ENCODE measurements at places on chromosomes 13 and 19.
A peak's percentile ranks its signal among the peaks of the same experiment; 100 is the strongest.

DNA sequence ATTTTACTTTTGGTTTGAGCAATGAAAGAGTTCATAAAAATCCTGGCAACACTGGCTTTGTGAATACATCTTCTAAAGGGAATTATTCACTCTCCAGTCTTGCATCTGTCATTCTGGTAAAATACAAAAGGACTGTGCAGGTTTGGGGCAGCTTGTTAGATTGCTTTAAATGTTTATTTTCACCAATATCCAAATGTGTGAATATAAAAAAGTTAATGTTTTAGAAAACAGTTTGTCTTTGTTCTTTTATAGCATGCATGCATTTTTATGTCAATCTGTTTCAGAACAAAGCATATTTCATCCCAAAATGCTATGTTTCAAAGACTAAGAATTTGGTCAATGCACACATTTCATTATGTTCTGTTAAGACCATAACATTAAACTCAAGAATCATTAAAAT lies 1145.4 kb downstream of the OLFM4 start:
- DNase-seq: no peak

- DNase-seq: no peak
Measured at GRCh38 chr13:112760931-112761330, 71.1 kb downstream of the ATP11A start.

GRCh38 chr19:33300009-33300893 lies 2.1 kb downstream of the CEBPA start:
- DNase-seq: no peak

- no peak for DNase-seq
Measured at GRCh38 chr19:38386300-38386970, 1.4 kb downstream of the GGN start.

GRCh38 chr19:1363599-1363998 lies 20.1 kb upstream of the NDUFS7 start:
- no peak for DNase-seq

GRCh38 chr19:17348700-17349099 lies 11.3 kb downstream of the GTPBP3 start:
- no peak for DNase-seq

DNA sequence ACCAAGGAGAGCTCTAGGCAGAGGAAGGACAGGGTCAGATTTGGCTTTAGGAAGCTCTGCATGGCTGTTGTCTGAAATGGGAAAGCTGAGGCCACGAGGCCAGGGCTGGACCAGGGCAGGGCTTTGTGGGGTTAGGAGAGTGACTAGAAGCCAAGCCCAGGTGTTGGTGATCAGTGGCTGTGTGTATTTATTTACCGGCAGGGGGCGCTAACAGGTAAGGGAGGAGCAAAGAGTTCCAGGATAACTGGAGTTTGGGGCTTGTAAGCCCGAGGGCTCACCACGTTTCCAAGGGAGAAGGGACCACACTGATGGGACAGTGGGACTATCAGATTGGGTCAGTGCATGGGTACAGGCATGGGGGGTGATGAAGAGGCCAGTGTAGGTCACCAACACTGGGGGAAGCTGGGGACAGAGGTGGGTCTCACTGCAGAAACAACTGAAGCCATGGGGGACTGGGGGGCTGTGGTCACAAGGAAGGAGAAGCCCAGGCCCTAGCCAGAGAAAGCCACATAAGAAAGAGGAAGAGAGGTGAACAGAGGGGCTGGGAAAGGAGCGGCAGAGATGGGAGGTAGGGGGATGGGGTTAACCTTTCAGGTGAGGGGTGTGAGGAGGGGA lies 3.9 kb downstream of the TMEM147 start:
- DNase-seq: peak; percentile 16

- no peak for DNase-seq
Measured at GRCh38 chr13:51844862-51845573, at the start of gene TMEM272. Gene TMEM272, minus strand, starts transcription at chr13:51845177. Its CDS starts 6,647 bp downstream, at chr13:51838530.

GRCh38 chr13:50468849-50469669 lies 374.4 kb downstream of the DLEU7 start:
- DNase-seq: no peak

DNA sequence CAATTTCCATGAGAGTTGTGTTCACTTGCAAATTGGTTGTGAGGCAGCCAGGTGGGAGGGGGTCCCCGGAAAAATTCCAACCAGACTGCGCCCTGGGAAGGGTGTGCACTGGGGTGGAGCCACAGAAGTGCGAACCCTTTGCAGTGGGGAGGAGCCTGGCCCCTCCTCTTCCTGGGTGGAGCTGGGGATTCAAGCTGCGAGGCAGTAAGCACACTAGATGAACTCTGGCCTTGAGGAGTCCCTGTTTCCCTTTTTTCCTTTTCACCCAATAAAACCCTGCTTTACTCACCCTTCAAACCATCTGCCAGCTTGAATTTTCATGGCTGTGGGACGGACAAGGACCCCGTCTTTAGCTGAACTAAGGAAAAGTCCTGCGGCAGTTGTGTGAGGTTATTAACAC lies 31.0 kb upstream of the MBNL2 start:
- no peak for DNase-seq

GRCh38 chr19:16087940-16088339 lies 11.6 kb downstream of the TPM4 start:
- no peak for DNase-seq

Data from stimulated activated CD8-positive, alpha-beta memory T cell treated with anti-CD3 and anti-CD28 coated beads, Interleukin-7, amount 100 ng/mL, for 1 hour (primary cell).